ENCODE measurements at places on chromosomes 4 and X.

DNA sequence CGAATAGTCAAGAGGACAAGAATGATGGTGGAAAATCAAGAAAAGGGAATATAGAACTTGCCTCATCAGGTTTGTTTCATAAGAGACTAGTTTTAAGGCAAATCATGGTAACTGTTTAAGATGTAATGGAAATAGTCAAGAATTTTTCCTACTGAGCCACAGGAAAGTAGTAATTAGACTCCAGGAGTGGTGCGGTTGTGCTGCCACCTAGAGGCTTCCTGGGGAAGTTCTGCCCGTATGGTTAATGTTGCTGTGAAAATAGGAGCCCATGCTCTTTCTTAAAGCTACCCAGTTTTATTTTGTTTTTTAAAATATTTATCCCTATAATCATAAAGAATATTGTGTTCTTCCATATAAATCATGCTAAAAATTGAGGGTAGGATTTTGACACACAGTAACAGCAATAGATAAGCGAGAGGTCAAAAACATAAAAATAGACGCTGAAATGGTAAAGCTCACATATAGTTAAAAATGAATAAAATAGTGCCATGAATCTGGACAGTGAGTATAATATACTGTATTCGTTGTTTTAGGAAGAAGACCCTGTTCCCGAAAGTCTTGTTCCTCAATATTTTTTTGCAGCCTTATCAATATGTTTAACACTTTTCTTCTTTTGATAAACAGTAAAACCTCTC is 87.0 kb downstream of the PHOX2B start:
- peak; percentile 43 for DNase-seq

DNA sequence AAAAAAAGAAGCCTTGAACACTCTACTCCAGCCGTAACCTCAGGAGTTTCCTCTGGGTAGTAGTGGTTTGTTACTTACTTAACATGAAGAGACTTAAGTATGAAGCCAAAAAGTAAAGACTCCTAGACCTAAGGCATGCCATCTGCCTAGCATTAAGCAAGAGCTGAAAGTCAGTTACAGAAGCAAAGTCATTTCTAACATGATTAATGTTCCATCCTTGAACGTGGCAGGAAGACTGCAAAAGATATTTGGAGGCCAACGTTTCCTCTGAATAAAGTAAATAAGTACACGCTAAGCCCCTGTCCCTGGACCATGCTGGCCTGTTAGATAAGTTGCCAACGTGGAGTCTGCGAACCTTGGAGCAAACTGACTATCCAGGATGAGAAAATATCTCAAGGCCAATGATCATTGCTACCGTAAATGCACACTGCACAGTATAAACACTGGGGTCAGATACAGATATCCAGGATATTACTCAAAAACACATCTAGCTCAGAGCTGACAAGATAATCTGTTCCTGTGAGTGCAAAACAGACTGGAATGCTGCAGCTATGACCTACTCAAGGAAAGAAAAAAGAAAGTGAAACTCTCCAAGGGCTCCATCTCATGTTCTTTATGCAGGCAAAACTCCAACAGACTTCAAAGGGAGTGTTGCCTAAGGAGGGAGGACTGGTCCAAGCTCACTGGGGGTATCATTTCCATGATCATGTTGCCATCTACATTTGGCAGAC is 255.8 kb downstream of the COL25A1 start:
- peak; percentile 74 for DNase-seq

DNA sequence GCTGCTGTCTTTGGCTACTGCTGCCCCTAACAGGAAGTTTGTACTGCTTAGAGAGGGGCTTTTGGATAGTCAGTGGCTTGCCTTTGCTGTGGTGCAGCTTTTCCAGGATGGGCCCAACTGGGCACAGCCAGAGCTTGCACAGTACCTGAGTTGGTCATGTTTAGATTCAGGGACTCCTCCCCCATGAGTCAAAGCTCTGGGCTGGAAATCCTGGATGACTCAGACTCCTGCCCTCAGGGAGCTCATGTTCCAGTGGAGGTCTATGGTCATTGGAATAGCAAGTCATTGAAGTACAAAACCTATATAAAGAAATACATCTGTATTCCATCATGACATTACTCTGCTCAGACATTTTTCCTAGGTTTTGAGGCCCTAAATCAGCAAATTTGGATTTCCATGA is 66.7 kb upstream of the PJA1 start:
- no peak for DNase-seq

GRCh38 chrX:99301990-99302389 is 1108.1 kb downstream of the PCDH19 start:
- peak; percentile 0 for DNase-seq

GRCh38 chrX:132489578-132490419 is 961 bp upstream of the MBNL3 start:
- DNase-seq: no peak

Data from fibroblast of the conjunctiva (primary cell).